Activated T-cell treated with anti-CD3 and anti-CD28 coated beads for 48 hours (primary cell): ENCODE measurements at places on chromosomes 5 and 9.
A peak's percentile ranks its signal among the peaks of the same experiment; 100 is the strongest.

- no peak for DNase-seq
Observed at GRCh38 chr9:133029994-133030316, 842 bp upstream of the GTF3C5 start.

DNA sequence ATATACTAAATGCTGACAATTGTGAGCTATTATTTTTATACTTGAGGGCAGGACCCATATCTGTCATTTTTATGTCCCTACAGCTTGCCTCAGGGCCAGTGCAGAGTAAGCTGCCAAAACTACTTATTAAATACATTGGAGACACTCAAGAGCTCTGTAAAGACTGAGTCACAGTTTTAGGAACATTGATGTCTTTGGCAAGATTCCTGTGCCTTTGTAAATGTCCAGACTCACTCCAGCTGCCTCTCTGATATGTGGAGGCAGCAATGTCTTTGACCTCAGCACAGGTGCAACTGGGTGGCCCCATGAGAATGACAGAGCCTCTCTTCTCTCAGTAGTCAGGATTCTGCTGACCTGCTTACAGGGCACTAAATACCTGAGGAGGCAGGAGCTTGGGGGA is 363.2 kb downstream of the OSTF1 start:
- no peak for DNase-seq

DNA sequence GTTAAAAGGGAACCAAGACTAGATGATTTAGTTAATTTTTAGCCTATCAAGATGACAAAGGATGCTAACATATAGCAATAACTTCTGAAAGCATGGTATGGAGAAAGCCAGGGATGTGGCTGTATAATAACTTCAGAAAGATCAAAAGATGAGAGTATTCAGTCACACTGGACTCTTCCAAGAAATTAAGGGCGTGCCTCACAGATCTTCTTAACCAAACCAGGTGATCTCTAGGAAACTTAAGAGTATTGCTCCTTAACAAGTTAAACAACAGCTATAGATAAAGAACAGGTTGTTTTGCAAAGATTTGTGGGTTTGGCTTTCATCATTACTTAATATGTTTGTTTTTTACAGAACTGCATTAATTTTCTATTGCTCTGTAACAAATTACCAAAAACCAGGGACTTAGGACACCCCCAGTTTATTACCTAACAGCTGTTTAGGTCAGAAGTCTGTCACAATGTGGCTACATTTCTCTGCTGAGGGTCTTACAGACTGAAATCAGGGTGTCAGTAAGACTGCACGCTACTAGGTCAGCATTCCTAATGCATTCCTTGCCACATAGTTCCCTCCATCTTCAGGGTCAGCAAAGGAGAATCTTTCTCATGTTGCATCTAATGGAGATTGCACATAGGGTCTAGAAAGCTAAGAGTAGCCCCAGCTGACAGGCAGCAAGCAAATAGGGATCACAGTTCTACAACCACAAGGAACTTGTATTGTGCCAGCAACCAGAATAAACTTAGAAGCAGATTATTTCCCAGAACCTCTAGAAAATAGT is 113.8 kb downstream of the WDR70 start:
- no peak for DNase-seq

DNA sequence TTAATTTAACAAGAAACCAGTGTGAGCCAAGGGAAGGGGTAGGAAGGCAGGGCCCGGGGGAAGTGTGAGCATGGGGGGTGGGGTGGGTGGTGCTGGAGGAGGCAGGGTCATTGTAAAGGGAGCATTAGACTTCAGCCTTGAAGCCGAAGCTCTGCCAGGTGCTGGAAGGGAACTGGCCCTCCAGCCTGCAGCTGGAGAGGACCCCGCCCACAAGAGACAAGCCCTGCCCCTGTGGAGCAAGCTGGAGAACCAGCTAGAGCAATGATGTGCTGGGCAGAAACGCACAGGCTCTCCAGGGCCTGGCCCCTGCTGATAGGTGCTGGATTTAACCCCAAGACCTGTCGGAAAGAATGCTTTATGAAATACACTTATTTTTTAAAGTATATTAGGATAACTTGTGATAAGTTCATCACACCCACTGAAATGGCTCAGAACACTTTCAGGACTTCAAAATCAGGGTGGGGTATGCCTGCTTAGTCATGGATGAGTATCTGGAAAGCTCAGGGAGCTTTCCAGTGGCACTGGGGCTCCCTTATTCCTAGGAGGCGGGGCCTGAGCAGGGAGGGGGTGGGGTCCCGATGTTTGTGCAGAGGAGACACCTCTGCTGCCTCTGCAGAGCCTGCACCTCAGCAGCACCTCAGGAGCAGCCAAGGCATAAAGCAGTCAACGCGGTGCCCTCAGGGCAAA is 27.1 kb downstream of the UBE2QL1 start:
- no peak for DNase-seq

DNA sequence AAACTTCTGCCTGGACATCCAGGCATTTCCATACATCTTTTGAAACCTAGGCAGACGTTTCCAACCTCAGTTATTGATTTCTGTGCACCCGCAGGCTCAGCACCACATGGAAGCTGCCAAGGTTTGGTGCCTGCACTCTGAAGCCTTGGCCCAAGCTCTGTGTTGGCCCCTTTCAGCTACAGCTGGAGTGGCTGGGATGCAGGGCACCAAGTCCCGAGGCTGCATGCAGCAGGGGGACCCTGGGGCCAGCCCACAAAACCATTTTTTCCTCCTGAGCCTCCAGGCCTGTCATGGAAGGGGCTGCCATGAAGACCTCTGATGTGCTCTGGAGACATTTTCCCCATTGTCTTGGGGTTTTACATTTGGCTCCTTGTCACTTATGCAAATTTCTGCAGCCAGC is 49.9 kb downstream of the NFX1 start:
- no peak for DNase-seq

GRCh38 chr9:125493881-125494652 is 212.9 kb downstream of the MAPKAP1 start:
- no peak for DNase-seq

DNA sequence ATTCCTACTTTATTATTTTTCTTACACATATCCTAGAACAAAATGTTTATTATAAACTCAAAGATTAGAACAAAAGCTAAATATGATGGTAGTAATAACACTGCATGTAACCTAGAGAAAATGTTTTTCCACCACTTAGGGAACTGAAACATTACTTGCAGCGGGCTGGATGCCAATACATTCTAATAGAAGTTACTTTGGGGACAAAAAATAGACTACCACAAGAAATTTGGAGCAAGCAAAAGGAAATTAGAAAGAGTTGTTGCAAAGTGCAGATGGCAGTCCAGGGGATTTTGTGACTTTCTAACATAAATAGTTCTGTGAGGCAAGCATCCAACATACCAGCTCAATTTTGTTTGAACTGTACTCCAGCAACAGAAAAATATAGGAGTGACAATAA is 255.3 kb upstream of the GRIN3A start:
- DNase-seq, result no peak

DNA sequence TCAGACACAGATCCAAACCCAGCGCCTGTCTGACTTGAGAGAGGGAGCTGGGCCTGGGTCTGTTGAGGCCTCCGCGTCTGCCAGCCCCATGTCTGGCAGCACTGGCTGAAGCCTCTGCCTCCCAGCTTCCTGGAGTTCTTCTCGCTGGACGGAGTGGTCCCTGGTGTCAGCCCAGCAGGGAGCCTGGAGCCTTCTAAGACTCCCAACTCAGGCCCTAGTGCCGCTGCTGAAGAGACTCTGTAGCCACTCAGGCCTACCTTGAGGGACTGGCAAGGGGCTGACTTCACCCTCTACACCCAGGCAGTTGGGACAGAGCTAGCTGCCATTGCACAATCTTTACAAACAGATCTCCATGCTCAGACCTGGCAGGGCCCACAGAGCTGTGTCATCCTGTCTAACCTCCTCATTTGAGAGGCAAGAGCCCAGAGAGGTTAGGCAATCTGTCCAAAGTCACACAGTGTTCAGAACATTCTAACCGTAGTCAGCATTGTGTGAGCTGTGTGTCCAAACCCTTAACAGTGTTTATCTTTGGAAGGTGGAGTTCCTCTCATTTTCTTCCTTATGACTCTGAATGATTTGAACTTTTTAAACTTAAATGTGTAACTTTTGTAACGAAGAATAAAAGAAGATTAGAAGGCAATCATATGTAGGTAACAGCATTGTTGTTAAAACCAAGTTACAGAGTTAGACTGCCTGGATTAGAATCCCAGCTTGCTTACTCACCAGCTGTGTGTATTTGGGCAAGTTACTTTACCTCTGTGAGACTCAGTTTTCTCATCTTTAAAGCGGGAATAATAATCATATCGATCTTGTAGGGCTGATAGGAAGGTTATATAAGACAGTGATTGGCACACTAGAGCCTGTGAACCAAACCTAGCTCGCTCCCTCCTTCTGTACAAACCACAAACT is 4.6 kb upstream of the DUSP1 start:
- DNase-seq, result no peak

- DNase-seq, result peak; percentile 59
Observed at GRCh38 chr5:74579215-74579614, 61.3 kb downstream of the ENC1 start.
